ENCODE measurements at places on chromosomes 2 and 18. TPM values are rescaled to one million over a fixed set of nuclear protein-coding genes. Genes with fewer than 3 reads are reported as not detected.

NEU4 gene
- total RNA-seq: not detected

MYO5B gene
- total RNA-seq: 0.11 TPM

TLX2 gene
- total RNA-seq: 0.37 TPM

GRCh38 chr2:73975731-73976130 lies 9.0 kb upstream of the TET3 start:
- no peak for DNase-seq

DNA sequence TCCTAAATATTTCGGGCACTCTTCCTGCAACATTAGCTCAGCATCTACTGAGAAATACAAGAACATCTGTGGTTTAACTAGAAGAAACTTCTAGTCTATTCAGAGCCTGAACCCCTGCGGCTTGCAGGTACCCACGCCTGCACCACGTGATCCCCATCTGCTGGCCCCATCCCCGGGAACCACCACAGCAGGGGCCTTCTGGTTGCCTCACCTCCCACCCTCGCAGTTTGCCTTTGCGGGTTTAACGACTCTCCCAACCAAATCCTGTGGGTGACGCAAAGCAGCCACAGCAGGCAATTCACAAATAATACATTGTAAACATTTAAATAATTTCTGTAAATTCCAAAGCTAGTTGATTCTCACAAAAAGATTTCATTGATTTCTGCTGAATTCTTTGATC lies 90.2 kb upstream of the TMEM18 start:
- peak; percentile 36 for DNase-seq

Measured in CD8-positive, alpha-beta memory T cell (primary cell).